ENCODE measurements at places on chromosomes 16 and 17.

DNA sequence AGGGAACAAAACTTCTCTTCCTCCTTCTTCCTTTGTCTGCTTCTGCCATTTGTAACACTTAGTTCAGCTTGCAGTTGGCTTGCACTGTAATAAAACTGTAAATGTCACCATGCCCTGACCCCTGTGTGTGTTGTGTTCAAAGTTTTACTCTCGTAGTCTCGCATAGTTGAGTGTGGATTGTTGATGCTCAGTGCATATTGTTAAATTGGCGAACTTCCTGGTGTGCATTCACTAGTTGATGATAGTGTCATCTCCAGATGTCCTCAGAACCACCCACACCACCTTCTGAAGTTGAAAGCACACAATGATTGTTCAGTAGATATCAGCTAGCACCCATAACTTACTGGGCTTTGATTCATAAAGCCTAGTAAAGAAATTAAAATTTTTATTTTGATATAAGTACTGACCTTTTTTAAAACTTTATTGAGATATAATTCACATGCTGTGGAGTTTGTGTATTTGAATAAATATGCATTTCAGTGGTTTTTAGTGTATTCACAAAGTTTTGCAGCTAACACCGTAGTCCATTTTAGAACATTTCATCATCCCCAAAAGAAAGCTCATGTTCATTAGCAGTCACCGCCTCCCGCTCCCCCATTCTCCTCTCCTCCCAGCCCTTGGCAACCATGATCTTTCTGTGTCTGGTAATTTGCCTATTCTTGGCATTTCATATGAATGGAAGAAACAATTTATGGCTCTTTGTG lies 25.0 kb downstream of the USP10 start:
- no peak for DNase-seq

- DNase-seq = no peak
Observed at GRCh38 chr17:30450125-30451027, 26.8 kb upstream of the GOSR1 start.

- DNase-seq = no peak
Observed at GRCh38 chr16:4780235-4780634, 7.9 kb downstream of the SEPTIN12 start.

DNA sequence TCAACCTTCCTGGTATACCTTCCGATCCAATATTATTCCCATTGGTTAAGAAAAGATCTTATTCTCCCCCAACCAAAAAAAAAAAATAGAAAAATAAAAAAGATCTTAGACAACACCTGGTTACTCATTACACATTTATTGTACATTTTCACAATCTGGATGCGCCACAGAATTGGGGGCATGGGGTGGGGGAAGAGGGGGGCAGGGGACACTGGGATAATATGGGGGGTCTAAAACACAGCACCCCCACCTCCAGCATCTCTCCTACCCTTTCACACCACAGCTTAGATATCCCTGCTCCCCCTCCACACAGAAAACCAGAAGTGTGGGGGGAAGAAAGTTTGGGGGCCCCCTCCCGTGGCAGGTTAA lies 3.7 kb downstream of the VAMP2 start:
- no peak for DNase-seq

DNA sequence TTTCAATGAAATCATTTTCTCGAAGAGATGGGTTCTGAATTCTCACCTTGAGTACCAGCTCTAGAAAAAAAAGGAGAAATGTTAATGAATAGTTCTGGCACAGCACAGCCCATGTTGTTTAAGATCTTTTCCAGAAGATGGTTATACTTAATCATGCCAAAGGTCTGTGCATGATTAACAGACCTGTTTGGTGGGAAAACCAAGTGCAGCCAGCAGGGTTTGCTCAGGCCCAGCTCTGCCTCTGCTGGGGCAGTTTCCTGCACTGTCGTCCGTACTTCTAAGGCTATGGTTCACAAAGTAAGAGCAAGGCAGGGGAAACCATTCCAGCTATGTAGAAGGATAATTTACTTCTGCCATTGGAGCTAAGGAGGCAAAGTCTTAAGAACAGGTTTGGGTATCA lies 10.7 kb downstream of the ANKRD40 start:
- DNase-seq = no peak

- DNase-seq = no peak
Observed at GRCh38 chr16:69511651-69512050, 54.1 kb upstream of the NFAT5 start.
